H54 (cell line): ENCODE measurements at places on chromosomes 1 and 21.

DNA sequence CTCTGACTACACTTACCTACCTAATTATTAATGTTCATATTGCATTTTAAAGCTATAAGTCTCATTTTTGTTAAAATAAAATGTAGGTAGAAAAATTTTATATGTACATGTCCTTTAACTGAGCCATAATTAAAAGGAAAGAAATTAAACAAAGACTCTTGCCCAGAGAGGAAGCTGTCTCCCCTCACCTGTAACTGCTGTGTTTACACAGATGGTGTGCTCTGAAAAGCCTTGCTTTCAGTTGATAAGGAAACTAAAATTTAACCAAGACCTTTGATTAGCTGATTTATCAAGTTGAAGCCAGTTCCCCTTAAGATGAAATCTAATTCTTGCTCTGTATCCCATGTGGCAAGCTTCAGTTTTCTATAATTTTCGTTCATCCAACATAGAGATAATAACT, 213.5 kb downstream of the LYPLAL1 start:
- no peak for DNase-seq

DNA sequence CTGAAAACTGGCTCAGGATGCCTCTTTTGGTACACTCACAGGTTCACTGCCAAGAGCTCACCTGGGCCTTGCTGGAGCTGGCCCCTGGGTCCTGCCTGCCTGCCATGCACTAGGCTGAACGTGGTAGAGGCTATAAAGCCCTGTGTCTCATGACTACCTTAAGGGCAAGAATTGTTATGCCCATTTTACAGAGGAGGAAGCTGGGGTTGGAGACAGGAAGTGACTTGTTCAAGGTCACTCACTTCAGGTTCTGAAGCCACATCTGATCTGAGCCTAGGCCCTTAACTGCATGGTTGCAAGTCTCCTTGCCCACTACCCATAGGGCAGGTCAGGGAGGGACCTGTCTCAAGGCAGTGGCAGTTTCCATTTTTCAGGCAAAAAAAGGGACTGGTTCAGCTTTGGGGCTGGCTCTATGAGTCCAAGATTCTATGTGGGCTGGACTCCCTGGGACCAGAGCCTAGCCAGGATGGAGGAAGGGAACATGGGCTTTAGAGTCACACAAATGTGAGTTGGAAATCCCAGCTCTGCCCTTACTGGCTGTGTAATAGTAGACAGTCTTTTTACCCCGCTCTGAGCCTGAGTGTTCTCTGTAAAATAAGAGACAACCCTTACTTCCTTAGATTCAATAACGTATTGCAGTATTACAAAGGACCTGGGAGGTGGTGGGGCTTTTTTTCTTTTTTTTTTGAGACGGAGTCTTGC, 7.8 kb downstream of the STK40 start:
- no peak for DNase-seq

GRCh38 chr1:21436488-21437340, 3.2 kb upstream of the NBPF3 start:
- DNase-seq = no peak

DNA sequence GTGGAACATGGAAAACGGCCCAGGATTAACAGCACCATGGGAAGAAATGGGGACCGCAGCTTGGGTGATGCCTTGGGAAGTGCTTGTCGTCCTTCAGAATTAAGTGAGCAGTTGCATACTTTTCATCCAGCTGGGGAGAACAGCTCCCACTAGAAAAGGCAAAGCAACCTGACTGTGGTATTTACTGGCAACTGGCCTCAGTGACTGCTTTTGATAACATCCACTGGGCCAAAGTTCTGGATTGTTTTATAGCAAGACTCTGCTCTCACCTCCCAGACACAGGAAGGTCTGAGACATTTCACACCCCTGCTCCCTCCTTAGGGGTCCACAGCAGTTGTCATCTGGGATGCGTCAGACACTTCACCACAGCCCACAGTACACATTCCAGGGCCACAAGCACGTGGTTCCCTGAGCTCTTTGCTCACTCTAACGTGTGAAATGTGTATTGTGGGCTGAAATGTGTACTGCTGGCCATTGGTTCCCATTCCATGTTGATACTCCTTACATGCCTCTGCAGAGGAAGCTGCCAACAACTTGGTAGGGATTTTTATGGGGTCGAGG, 6.6 kb downstream of the PAPPA2 start:
- DNase-seq = no peak

- no peak for DNase-seq
Observed at GRCh38 chr21:44789880-44790279, 11.7 kb downstream of the UBE2G2 start.

DNA sequence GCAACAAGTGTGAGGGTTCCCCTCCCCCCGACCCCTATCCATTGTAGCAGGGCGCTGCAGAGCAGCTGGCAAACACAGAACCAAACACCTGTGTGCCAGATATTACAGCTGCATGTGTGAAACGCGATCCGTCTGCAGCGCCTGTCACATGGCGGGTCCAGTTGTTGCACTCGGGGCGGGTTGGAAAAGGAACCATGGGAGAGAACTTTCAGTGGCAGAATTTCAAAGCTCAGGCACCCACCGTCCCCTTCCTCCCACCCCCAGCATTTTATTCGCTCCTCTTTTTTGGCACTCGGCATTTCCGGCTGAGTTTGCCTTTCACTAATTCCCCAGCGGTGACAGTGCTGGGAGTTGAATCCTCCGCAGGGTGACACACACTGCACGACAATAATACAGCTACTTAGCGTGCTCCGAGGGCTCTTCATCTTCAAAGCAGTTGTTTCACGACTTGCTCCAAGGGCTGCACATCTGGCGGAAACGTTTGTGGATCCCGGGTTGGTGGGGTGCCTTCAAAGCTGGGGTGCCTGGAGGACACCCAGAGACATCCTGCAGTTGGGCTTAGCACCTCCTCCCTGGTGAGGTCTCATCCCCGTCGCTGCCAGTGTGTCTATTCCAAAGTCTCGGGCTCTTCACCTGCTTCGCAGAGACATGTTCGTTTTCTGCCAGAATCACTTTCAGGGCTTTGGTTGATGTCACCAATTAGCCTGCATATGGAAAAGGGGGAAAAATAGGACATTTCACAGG, 180.7 kb downstream of the ZBTB18 start:
- DNase-seq = no peak

- DNase-seq = no peak
Observed at GRCh38 chr1:237219751-237220642, 178.0 kb downstream of the RYR2 start.

DNA sequence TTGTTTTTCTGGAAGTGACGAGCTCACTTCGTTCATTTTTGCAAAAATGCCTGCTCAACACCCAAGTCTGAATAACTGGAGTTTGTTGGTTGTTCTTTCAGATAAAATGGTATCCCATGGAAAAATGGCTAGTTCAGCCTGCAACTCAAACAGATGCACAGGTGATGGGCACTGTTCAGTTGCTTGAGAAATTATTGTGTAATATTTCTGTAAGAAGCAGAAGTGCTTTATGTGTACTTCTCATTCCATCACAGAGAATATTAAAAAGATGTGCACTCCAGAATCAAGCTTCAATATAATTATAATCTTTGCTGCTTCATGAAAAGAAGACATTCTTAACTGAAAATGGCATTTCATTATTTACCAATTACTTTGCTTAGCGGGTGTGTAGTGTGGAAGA, 9.1 kb downstream of the SYT2 start:
- no peak for DNase-seq

- peak; percentile 67 for DNase-seq
Observed at GRCh38 chr21:38955495-38955894, 149.8 kb downstream of the ETS2 start.

DNA sequence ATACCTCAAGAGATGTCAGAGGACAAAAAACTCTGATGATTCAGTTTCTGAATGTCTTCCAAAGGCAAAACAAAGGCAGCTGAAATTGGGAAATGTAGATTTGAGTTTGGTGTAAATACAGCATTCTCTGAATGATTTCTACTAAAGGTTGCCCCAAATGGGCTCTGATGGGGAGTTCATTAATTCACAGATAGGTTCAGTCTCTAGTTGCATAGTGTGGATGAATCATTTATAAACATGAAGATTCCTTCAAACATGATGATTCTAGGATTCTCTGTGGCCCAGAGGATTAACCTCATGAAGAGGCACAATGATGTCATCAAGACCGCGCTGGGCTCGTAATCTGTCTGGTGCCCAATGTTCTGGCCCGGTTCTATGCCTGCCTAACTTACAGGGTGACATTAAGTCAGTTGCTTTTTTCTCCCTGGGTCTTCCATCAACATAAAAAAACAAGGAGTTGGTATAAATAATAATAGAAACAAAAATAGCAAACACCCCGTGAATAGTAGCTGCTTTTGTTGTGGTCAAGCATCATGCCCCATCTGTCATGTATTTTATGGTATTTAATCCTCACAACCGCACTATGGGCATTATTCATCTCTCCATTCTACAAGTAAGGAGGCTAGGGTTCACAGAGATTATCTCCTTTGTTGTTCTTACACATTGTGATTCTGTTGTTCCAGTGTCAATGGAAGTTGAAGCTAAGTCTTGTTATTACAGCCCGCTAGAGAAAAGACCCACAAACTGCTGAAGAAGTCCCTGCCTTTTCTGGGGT, 509.6 kb upstream of the USP24 start:
- DNase-seq = peak; percentile 38

DNA sequence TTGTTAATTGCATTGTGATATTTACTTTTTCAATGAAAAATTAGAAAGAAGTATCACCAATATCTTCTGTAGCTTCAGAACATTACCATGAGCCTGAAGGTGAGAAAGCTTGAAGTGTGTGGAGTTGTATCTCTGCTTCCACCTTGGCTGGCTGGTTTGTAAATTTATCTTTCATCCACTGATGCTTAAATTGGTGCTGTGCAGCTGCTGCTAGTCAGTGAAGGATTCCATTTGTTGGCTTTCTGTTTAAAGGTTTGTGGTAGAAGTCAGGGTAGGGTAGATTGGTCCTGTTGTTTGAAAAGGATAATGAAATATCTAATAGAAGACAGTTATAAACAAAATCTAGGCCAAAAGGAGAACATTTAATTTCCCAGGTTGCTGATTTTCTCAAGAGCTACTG, 105.7 kb downstream of the C1orf21 start:
- no peak for DNase-seq

DNA sequence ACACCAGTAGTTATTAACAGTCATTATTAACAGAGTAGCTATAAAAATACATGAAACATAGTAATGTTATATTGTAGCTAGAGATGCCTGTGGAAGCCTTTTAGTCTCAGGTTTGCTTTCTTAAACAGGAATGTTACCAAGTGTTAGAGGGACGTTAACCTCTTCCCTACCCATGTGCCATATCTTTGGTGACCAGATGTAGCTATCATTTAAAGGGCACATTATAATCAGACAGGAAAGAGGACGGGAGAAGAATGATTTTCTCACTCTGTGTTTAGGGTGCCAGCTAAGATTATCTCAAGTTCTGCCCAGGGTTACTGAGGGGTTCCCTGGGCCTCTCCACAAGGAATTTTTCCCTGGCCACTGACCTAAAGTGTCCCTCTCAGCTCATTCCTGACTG, 20.9 kb upstream of the UBL4B start:
- no peak for DNase-seq

DNA sequence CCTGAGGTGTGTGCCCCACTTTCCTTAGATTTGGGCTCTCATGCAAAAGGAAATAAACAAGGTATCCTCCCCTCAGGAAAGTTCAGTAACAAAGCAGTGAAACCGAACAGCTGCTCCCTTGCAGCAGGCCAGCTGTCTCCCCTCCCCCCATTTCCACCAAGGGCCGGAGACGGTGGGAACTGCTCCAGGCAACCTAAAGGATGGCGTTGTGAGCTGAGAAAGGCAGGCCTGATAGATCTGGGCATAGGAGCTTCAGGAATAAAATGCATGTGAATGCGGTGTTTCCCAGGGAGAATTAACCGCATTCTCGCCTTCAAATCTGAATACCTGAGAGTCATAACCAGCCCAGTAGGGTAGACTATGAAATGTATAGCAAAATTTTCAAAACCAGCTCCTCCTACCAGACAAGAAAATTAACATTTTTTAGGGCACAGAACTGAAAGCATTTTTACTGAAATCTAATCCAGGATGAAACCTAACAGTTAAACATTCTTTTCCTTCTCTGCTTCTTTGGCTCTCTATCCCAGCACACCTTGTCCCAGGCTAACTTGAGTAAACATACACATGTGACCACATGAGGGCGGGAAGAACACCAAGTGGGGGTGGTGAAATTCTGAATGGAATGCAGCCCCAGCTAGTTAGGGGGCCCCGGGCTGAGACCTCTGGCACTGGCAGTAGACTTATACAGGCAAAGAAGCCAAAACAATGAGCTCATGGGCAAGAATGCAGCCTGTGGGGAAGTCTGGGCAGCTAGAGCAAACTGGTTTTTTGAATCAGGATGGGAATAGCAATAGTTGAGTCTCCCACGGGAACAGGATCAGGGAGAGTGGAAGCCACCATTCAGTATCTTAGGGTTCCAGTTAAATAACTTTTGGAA, 11.5 kb downstream of the MCL1 start:
- DNase-seq = peak; percentile 47

DNA sequence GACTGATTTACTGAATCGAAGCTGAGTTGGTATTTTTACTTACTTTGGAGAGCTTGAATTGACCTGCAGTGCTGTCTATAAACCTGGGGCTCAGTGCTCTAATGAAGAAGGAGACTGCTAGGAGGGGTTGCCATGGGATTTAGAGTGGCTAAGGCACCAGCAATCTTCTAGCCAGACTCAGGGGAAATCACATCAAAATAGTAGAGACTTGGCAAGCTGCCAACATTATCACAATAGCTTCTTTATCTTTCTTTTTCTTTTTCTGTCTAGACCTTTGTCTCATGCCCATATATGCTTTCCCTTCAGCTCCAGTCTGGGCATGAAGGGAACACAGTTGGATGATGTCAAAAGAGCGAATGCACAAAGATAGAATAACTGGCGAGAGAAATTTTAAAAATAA, 301.1 kb upstream of the DPYD start:
- no peak for DNase-seq

- DNase-seq = no peak
Observed at GRCh38 chr1:175794586-175794985, 51.2 kb upstream of the TNR start.

GRCh38 chr1:233355841-233356704, 28.5 kb downstream of the MAP3K21 start:
- no peak for DNase-seq

DNA sequence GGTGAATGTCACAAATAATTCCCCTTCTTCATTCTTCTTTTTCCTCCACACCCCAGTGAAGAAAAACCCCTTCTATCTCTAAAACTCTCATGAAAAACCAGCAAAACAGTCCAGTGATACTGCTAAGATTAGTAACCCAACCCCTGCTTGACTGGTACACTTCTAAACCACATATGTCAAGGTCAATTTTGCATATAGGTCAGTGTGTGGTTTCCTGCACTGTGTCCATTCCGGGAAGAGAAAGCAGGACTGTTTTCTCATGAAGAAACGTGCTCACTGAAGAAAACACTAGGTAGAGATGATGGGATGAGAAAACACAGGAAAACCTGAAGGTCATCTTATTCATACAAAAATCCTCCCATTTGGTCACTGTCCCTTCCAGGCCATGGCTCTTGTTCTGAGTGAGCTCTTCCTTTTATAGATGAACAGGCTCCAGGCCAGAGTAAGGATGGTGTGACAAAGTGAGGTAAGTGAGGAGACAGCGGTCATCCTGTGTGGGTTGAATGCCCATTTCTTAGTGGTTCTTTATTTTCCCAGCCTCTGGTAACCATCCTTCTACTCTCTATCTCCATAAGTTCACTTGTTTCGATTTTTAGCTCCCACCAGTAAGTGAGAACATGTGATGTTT, 122.7 kb downstream of the FASLG start:
- no peak for DNase-seq
